ENCODE measurements at places on chromosomes 5 and 9.
A peak's percentile ranks its signal among the peaks of the same experiment; 100 is the strongest.

GRCh38 chr5:175489693-175490443 lies 11.5 kb downstream of the SFXN1 start:
- no peak for DNase-seq

DNA sequence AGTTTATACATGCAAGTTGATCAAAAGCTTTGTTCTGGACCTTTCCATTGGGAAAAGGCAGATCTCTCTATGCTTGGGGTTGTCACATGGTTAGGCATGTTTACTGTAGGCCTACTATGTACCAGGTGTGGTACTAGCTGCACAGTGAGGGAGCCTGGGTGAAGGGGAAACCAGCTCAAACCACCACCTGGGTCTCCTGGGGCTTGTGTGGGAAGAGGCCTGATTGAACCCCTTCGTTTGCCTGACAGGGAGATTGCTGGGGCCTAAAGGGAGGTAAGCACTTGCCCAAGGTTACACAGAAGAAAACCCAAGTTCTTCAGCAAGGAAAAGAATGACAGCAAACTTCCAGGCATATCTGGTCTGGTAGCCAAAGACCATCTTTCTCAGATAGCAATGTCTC lies 145.9 kb downstream of the MELK start:
- DNase-seq: no peak

GRCh38 chr5:144390133-144390532 lies 219.5 kb downstream of the KCTD16 start:
- peak; percentile 46 for DNase-seq

DNA sequence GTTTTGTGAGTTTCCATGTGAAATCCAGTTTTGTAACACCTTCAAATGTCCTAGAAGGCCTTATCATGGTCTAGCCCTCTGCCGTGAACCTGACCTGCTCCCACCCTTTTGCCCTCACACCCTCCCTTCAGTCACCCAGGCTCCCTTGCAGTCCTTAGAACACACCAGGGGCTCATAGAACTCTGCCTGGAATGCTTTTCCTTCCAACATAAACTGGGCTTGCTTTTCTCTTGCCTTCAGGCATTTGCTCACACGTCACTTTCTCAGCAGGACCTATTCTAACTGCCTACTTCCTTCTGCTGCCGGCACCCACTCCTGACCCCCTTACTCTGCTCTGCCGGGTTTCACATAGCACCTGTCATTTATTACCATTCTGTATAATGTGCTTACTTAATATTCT lies 111.9 kb downstream of the PDE8B start:
- peak; percentile 19 for DNase-seq

- DNase-seq: no peak
Measured at GRCh38 chr9:127796225-127796813, 6.4 kb upstream of the FPGS start.

DNA sequence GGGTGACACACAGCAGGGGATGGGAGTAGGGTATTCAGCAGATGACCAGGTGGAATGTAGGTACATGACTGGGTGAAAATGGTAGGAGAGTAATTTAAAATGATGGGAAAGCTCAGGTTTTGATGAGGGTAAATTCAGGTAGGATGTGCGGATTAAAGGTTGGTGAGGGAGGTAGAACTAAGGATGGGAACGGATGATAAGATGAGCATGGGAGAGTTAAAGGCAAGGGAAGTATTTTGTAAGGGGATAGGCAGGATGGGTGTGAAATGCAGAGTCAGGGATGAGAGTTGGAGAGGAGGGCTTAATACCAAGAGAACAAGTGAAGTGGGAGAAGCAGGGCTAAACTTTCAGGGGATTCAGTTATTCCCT lies 1.5 kb downstream of the TLN1 start:
- DNase-seq: no peak

DNA sequence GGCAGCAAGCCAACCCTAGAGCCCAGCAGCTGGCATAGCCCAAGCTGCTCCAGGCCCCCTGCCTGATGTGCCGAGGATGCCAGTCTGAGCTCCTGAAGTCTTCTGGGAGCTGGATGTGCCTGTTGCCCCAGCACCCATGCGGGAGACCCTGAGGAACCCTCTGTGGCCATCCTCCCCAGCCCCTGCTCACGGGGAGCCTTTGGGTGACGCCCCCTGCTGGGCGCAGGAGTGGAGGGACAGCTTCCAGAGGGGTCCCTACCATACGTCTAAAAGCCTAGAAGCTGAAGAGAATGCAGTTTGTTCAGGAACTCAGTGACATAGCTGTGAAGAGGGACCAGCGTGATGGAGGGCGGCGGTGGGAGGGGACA lies 33.1 kb upstream of the MVB12B start:
- DNase-seq: no peak

GRCh38 chr5:59684388-59685190 lies 208.9 kb downstream of the PDE4D start:
- DNase-seq: no peak

DNA sequence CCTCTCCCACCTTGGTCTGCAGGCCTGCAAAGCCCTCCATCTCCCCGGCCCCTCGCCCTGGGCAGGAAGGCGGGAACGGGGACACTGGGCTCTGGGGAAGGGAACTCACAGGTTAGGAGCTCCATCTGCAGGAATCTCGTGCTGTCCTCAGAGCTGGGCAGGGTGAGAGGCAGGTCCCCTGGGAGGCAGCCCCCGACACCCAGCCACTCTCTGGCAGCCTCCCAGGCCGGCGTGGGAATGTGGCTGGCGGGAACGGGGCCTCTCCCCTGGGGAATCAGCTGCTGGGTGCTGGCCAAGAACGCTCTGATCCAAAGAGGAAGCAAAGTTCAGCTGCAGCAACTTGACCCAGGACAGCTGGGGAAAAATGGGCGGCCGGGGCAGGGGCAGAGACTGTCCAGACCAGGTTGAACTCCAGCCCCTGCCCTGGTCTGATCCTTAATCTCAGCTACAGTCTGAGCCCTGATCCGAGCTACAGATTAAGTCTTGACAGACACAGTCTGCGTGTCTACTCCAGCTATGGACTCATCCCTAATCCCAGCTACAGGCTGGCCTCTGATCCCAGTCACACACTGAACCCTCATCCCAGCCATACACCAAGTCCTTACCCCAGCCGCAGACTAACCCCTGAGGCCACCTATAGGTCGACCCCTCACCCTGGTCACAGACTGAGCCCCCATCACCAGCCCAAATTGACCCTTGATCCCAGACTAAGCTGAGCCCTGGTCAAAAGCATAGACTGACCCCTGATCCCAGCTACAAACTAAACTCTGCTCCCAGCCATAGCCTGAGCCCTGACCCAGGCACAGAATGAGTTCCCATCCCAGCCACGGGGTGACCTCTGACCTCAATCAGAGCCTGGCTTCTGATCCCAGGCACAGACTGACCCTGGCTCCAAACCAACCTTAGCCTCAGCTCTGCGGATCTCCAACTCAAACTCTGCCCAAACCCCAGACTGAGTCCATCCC lies 37.3 kb upstream of the EGFL7 start:
- peak; percentile 26 for DNase-seq

DNA sequence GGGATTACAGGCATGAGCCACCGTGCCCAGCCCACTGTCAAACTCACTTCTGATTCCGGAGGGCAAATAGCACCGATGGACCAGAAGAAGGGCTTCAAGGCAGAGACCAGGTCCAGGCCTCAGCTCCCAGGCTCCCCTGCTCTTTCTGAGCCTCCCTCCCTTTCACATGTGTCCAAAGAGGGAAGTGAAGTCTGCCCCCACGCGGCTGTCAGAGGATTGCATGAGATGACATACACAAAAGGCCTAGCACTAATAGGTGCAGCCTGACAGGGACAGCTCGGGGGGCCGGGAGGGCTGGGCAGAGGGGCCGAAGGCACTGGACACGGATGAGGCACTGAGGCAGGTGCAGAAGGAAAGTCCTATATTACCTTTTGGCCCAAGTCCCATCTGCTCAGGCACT lies 16.1 kb downstream of the FBP1 start:
- no peak for DNase-seq

GRCh38 chr5:139653616-139654015 lies 5.5 kb downstream of the CXXC5 start:
- DNase-seq: peak; percentile 49

DNA sequence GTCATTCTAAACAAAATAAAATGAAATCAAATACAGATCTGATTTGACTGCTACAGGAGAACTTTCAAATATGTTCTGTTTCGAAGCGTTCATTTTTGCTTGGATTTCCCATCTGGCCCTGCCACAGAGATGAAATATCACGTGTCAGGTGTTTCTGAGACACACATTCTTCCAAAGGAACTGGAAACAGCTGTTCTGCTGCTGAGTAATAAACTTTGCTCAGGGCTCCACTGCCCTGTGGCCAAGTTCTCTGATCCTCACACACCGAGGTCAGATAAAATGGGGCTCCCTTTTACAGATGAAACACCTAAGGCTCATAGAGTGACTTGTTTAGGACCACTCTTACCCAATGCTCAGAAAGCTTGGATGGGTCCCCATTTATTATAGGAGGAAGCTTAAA lies 42.5 kb downstream of the FRMPD1 start:
- no peak for DNase-seq

- no peak for DNase-seq
Measured at GRCh38 chr5:81097713-81098112, 135.4 kb upstream of the CKMT2 start.

DNA sequence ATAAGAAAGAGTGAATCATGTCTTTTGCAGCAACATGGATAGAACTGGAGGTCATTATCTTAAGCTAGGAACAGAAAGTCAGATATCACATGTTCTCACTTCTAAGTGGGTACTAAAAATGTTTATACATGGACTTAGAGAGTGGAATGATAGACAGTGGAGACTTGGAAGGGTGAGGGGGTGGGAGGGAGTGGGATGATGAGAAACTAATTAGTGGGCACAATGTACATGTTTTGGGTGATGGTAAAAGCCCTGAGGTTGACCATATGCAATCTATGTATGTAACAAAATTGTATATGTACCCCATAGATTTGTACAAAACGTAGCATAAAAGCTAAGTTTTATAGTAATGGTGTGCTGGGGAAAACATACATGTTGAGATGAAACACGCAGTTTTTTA lies 25.3 kb downstream of the CSNK1G3 start:
- no peak for DNase-seq

- DNase-seq: no peak
Measured at GRCh38 chr9:111001526-111001925, 36.7 kb downstream of the LPAR1 start.

- no peak for DNase-seq
Measured at GRCh38 chr5:141514330-141515133, 25.7 kb downstream of the PCDHGC5 start.

GRCh38 chr9:124793015-124793541 lies 16.1 kb downstream of the OLFML2A start:
- DNase-seq: no peak

DNA sequence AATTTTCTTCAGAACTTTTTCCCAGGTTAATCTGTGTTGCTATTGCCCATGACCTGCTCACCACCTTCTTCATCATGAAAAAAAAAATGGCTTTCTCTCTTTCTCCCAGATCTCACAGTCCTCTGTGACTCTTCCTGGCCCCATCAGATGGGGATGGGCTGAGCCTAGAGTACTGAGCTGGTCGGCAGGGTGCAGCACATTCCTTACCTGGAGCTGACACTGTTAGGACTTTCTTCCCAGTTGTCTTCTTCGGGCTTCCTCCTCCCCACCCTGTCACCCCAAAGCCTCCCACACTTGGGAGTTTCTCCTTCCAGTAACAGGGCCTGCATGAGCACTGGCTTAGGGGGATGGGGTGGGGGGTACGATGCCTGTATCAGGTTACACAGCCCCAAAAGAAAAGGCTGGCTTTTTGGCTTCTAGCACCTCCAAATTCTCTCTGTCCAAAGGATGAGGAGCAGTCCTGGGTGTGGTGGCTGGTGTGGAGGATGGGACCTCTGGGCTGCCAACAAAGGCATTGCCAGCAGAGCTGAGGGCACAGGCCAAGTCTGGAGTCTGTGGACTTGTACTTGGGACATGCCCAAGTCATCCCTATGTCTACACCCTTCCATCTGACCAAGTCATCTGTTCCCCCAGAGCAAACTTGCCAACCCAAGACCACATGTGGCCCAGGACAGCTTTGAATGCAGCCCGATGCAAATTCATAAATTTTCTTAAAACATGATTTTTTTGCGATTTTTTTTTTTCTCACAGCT lies 68.0 kb upstream of the HSPA9 start:
- DNase-seq: no peak

DNA sequence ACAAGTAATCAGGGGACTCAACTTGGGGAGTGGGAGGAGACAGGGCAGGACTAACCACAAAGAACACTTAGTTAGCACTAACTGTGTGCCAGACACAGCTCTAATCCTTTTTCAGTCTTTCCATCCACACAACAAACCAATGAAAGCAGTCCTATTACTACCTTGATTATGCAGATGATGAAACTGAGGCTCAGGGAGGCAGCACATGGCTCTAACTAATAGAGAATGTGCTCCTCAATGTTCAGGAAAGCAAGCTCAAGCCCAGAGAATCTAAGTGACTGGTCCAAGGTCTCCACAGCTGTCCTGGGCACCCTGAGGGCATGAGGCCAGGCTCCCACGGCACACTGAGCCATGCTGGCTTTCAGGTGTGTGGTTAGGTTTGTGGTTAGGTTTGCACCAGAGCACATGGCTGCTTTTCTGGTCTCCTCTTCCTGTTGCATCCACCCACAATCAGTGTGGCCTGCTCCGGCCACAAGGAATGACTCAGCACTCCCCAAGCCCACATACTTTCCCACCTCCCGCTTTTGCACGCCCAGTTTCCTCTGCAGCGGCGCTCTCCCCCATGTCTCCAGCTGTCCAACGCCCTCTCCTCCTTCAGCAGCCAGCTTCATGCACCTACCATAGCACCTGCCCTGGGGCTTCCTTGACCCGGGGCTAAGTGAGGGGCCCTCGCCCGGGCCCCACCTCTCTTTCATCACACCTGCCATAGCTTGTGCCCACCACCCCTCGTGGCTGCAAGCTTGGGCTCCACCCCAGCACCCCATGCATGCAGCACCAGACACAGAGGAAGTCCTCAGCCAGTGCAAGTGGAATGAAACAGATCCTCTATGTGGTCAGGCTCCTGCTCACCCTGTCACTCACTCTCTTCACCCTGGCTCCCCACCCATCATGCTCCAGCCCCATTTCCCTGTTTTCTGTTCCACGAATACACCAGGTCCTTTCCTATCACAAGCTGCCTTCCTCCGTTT lies 133.1 kb downstream of the GABBR2 start:
- DNase-seq: no peak

- DNase-seq: no peak
Measured at GRCh38 chr9:11141357-11141756, 528.6 kb upstream of the PTPRD start.

- DNase-seq: no peak
Measured at GRCh38 chr9:445033-445432, 230.4 kb downstream of the DOCK8 start.

DNA sequence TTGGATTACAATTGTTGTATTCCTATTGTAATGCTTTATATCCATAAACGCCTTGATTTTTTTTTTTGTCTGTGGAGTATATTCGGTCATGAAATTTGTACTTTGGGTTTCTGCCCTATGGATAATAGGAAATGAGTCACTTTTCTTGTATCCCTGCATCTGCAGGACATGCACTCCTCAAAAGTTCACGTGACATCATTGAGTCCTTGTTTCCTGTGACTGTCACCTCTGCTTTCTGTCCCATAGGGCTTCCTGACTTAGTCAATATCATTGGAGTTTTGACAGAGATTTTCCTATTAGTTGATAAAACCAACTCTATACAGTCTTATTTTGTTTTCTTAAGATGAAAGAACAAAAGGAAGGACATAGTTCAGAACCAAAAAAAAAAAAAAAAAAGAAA lies 356.3 kb downstream of the MAT2B start:
- DNase-seq: no peak

Data from COR-L47 (cell line).